ENCODE measurements at places on chromosomes 12 and 14.

- DNase-seq: no peak
These were observed 42.4 kb upstream of the BDKRB2 start for GRCh38 chr14:96162265-96162664.

- DNase-seq: no peak
These were observed 36.3 kb upstream of the PPP1CC start for GRCh38 chr12:110778833-110779577.

- DNase-seq: no peak
These were observed 91.9 kb downstream of the KIF26A start for GRCh38 chr14:104230119-104230815.

DNA sequence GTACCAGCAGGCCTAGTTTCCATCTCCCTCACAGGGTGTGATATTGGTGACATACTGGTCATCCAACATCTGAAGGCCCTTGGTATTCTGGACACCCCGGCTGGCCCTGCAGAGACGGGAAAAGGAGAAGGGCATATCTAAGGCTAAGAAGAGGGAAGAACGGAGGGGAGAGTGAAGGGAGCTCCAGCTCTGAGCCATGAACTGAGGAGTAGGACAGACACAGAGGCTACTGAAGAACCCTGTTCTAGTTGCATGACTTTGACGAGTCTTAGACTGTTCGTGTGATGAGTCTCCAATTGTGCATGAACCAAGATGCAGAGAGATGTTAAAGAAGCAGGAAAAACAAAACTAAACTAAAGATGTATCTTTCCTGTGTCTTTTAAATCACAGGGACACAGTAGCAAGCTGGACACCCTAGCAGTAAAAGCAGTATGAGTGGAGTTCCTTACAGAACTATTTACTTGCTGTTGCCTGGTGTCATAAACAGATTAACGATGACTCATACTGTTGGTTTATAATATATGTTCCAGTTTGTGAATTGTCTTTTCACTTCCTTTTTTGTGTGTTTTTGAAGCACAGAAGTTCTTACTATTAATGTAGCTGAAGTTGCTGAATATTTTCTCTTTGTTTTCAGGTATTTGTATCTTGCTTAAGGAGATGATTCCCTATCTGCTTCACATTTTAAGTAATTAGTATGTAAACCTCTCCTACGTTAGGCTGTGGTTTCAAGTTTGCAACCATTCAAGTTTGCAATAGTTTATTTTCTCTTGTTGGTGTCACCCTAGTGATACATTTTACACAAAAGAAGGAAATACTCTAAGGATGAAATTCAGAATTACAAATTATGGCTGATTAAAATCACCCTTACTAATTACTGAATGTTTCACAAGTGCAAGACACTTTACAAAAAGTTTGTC, 15.7 kb downstream of the FAR2 start:
- DNase-seq: no peak

DNA sequence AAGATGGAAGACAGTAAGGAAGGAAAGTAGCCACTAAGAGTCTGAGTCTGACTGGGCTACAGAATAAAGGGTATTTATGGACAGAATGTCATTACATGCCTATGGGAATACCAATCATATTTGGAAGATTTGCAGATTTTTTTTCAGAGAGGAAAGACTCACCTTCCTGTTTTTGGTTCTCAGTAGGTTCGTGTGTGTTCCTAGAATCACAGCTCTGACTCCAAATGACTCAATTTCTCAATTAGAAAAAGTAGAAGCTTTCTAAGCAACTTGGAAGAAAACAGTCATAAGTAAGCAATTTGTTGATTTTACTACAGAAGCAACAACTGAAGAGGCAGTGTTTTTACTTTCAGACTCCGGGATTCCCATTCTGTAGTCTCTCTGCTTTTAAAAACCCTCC, 15.4 kb upstream of the PAPLN start:
- DNase-seq: no peak

GRCh38 chr12:110330124-110330523, 49.1 kb downstream of the ATP2A2 start:
- DNase-seq: no peak

- no peak for DNase-seq
These were observed 8.2 kb upstream of the LDHB start for GRCh38 chr12:21665816-21666215.

GRCh38 chr12:18457362-18457761, 196.0 kb downstream of the PIK3C2G start:
- DNase-seq: no peak

DNA sequence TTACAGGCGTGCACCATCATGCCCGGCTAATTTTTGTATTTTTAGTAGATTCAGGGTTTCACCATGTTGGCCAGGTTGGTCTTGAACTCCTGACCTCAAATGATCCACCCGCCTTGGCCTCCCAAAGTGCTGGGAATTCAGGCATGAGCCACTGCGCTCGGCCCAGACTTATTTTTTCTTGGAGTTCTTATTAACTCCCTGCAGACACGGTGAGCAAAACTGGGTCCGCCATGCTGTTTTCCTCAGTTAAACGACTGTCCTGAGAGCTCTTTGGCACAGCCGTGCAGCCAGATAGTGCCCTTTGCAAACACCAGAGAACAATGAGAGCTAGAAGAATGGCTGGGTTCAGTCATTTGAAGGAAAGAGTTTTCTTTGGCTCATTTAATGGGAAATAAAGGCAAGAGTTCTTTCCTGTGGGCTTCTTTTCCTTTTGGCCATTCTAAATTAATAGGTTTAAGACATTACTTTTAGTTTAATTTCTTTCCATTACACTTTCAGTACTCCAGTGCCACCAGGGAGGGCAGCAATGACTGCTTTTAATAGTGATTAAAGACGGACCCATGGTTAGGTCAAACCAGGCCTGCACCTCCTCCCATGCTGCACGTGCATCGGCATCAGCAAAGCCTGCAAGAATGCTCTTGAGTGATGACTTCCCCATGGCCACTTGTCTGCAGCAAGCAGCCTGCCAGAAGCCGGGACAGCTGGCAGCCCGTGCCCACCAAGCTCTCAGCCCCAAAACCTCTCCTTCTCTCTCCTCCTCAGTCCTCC, 60.7 kb downstream of the VCPKMT start:
- DNase-seq: no peak

DNA sequence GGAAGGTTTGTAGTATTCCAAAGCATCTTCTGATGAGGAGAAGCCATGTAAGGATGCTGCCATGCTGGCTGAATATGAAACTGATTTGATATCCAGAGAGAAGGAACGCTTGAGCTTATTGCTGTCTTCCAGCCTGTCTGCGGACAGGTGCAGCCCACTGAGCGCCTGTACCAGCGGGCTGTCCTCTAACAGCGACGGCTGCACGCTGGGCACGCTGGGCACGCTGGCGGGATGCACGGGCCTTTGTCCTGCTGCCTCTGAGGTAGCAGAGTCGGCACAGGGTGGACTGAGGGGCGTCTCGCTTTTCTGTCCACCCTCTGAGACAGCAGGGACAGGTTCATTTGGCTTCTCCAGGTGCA, 85.2 kb downstream of the DUSP16 start:
- no peak for DNase-seq

- no peak for DNase-seq
These were observed 91.3 kb upstream of the RTL1 start for GRCh38 chr14:100994756-100995330.
